ENCODE measurements at places on chromosomes 4 and X.

GRCh38 chrX:31563792-31564191 lies 492.0 kb upstream of the FTHL17 start:
- DNase-seq, result no peak

DNA sequence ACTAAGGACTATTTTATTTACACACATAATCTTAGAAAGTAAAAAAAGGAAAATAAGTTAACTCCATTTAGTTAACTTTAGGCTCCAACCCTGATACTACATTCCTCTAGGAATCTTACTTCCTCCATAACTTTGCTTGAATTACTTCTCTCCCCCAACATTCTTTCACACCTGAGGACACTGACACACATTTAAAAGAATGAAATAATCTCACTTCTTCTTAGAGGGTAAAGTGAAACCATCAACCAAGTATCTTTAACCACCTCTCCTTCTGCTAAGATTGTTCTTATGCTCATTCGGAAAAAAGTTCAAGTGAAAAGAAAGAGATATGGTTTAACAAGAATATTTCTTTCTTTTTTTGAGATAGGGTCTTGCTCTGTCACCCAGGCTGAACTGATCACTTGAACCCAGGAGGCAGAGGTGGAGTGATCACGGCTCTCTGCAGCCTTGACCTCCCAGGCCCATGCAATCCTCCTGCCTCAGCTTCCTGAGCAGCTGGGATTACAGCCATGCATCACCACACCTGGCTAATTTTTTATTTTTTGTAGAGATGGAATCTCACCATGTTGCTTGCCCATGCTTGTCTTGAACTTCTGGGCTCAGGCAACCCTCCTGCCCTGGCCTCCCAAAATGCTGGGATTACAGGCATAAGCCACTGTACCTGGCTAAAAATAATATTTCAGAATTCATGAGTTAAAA lies 28.5 kb downstream of the SLC25A4 start:
- no peak for DNase-seq

DNA sequence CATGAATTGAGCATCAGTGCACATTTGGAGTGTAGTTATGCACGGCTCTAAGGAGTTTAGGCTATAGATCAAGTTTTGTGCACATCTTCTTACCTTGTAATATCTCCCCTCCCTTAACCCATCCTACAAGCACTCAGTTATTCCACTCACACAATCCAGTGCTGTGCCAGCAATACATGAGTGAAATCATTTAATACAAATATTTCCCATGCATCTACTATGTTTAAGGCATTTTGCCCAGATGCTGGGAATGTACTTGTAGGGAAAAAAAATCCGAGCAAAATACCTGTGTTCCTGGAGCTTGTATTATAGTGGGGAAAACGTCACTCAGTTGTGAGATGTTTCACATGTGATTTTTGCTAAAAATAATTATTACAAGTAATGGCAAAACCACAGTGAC lies 191.6 kb upstream of the LDB2 start:
- DNase-seq, result no peak

- DNase-seq, result no peak
Observed at GRCh38 chr4:152309418-152309817, 226.5 kb downstream of the FBXW7 start.

GRCh38 chr4:166363198-166363597 lies 490.2 kb downstream of the TLL1 start:
- no peak for DNase-seq

DNA sequence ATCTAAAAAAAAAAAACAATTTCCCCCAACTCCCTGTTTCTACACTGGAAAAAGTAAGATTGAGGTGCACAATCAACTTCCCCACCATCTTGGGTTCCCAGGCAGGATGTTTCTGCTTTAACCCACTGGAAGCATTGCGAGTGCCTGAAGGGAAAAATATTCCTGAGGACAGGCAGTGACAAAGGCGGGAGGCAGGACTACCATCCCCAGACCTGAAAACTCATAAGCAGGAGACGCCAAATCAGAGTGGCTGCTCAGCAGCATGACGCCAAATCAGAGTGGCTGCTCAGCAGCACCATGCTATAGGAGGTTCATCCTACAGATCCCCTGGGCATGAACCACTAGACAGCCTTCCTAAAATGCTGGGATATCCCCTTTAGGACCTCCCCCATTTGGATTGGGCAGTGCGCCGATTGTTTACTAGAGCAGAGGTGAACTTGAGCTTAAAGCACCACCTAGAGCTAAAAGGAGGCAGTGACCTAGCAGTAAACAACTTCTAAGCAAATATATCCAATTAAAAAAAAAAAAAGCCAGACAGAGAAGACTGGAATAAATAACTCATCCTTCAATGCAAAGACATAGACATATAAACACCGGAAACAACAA lies 35.0 kb upstream of the GK start:
- DNase-seq, result no peak

DNA sequence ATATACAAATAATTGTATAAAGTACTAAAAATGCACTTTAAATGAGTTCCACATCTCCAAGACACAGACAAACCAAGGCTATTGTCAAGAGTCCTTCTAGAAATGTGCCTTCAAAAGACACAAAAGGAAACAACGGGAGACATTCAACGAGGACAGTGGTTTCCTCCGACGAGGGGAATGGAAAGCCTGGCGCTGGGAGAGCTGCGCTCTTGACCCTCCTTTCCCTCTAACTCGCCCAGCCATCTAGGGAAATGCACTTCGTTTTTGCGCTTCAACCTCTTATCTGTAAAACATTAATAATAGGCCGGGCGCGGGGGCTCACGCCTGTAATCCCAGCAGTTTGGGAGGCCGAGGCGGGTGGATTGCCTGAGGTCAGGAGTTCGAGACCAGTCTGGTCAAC lies 37.0 kb downstream of the ZFP42 start:
- no peak for DNase-seq

DNA sequence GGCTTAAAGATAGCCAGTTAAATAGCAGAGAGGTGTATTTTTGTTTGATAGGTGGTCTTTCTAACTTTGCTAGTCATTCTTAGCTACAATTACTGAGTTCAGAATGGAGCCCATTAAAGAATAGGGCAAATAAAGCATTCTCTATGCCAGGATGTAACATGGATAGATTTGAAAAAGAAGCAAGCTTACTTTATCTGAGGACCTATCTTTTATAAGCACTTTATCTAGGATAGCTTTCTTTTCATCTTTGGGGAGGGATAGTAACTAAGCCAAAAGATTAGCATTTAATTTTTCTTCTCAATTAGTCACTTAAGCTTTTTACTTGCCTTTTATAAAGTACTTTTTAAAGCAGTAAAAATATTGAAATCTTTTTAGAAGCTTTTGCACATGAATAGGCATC lies 1148.0 kb upstream of the DIAPH2 start:
- DNase-seq, result no peak

GRCh38 chr4:176587920-176588319 lies 204.8 kb downstream of the VEGFC start:
- DNase-seq, result peak; percentile 94

GRCh38 chr4:112956484-112956896 lies 93.0 kb upstream of the ANK2 start:
- DNase-seq, result no peak

- DNase-seq, result no peak
Observed at GRCh38 chrX:71241301-71241700, 12.6 kb downstream of the ZMYM3 start.

DNA sequence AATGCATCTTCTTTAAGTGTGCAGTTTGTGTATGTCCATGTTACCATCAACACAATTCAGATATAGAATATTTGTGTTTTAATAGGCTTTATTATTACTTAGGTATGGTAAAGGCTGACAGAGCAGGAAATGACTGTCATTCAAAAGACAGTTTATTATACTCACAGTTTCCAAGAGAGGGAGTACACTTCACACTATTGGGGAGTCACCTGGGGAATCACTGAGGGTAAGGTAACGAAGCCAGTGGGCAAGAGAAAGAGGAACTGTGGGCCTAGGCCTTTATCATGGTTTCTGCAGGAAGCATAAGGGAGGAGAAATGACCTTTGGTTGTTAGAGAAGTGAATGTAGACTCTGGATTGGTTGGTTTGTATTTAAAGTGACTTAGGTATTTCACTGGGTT lies 235.1 kb upstream of the HCCS start:
- DNase-seq, result no peak

GRCh38 chrX:45756557-45756956 lies 555.9 kb upstream of the DIPK2B start:
- no peak for DNase-seq

DNA sequence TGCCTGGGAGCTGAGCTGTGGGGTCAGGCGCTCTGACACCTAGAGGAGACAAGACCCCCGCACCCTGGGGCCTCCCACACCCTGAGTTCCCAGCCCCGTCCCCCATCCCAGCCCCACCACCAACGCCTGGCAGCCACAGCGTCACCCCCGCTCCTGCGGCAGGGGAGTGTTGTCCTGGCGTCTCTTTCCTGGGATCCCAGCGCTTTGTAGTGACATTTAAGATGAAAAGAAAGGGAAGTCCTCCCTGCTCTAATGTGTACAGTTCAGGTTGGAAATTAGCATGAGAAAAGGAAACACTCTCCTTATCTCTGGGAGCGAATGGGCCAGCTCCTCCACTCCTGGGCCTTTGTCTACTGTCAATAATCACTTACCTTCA lies 112.1 kb downstream of the FAM53A start:
- DNase-seq, result no peak

- DNase-seq, result peak; percentile 44
Observed at GRCh38 chrX:31546126-31546525, 474.3 kb upstream of the FTHL17 start.

DNA sequence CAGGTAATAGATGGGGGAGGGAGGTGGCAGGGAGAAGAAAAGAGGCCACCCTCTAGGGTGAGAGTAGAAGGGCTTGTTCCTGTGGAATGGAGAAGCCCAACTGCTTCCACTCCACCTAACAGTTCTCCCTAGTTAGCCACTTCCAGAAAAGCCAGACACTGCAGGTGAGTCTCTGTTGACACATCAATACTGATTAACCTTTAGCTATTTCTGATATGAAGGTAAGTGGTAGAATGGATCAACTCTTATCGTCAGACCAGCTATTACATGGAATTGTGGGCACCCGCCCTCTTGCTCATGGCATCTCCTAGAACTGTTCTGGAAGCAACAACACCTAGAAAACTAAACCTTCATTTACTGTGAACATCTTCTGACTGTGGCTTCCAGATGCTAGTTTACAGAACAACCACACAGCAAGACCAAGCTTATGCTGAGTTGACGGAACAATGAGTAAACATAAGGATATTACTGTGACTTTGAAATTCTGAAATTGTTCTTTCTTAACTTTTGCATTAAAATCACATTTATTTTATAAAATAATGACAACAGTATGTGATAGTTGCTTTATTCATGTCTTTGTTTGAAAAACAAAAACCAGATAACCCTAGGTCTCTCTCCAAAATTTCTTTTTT lies 44.7 kb downstream of the ANXA3 start:
- no peak for DNase-seq

DNA sequence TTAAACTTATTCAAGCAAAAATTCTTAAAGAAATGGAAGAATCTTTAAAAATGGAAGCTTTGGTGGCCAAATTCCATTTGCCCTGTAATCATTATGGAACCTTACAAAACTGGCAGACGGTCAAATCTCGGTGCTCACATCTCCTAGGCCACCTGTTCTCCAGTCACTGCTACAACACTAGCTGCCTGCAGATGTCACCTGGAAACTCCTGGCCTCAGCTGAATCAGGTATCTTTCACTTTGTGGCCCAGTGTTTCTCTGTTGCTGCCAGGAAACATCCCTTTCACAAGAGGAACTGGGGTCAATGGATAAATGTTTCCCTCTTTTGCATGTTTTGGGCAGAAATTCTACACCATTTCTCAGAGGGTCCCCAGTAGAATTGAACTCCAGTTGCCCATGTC lies 4.2 kb upstream of the CXCL3 start:
- DNase-seq, result no peak

DNA sequence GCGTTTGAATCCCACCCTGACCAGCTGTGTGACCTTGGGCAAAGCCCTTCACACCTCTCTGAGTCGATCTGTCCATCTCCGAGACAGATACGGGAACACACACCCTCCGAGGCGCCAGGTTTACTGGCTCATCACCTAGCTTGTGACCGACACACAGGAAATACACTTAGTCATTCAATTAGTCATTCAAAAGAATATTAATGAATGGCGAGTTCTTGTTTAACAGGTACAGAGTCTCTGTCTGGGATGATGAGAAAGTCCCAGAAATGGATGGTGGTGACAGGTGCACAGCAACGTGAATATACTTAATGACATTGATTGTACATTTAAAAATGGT lies 80.6 kb downstream of the PPP2R2C start:
- no peak for DNase-seq

GRCh38 chr4:9970399-9971011 lies 50.8 kb downstream of the SLC2A9 start:
- no peak for DNase-seq

DNA sequence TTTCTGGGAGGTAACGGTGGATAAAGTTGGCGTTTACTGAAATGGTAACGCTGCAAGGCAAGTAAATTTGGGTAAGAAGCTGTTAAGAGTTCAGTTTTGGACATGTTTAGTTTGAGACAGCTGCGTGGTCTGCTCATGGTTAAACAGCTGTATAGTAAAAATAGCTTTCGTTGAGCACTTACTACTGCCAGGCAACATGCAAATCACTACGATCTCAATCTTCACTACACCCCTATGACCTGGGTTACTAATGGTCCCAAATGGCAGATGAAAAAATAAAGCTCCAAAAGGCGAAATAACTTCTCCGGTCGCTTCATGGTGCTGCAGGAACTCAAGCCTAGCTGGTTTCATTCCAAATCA lies 22.2 kb downstream of the FABP2 start:
- no peak for DNase-seq

DNA sequence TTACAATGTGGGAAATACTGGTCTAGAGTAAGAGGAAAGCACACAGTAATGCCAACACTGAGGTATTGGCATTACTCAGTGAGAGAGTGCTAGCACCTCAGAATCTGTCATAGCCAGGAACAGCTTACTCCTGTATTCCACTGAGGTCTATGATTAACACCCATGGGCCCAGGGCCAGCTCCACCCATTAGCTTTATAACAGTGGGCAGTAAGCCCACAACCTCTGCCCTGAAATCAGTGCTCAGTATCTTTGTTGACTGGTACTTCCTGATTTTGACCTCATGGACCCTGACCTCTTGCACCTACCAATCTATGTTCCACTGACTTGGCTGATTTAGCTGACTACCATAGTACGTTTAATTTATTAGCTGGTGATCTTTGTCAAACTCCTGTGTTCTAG lies 56.1 kb downstream of the LANCL3 start:
- DNase-seq, result no peak

DNA sequence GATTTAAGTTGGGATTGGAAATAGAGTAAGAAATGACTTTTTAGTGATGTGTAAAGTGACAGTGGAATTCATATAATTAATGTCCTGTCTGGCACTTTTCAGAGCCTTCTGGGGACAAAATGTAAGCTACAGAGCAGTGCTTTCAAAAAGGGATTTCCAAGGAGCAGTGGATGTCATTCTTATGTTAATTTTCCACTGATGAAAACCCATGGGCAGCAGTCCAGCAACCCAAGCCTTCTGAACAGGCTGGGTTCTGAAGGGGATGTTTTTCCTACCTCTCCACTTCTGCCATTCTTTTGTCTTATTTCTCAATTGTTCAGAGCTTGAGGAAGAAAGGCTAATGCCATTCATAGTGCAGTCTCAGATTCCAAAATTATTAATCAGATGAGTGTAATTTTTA lies 717.6 kb upstream of the HS3ST1 start:
- DNase-seq, result no peak

Measured in fibroblast of villous mesenchyme (primary cell).